ENCODE measurements at places on chromosomes 7 and 10.

GRCh38 chr7:43006008-43006407 is 73.8 kb downstream of the MRPL32 start:
- DNase-seq = no peak

DNA sequence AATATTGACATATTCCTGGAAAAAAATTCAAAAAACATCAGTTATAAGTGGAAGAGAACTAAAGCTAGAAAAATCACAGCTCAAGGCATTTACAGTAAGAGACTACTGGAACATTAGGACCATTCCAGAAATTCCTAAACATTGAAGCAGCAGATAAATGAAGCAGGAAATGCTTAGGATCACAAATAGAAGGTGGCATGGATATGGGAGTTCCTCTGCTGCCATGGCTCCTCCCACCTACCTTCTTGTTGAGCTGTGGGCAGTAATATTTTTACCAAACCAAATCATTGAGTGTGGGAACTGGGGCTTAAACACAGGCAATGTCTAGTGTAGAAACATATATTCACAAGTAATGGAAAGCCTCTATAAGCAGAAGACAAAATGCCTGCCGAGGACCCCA is 292.8 kb downstream of the ANKRD7 start:
- no peak for DNase-seq

GRCh38 chr7:78018641-78019446 is 220.3 kb downstream of the PHTF2 start:
- no peak for DNase-seq

GRCh38 chr7:37518266-37518665 is 69.6 kb upstream of the ELMO1 start:
- no peak for DNase-seq

DNA sequence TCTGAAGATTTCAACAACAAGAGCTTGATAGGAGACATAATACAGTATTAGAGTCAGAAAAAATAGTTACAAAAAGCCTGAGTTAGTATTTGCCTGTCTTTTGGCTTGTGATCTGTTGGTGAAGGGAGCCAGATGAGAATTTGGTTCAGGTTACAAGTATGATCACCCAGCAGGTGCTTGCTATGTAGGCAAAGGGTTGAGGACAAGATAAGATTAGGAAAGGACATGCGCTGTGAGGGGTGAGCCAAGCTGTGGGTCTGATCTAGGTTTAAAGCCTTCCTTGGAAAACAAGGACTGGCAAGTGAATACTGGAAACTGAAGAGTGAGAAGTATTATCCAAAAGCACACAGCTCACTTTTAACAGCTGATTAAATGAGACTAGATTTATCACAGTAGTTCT is 28.7 kb upstream of the CD36 start:
- no peak for DNase-seq

GRCh38 chr10:24360282-24361127 is 151.6 kb downstream of the KIAA1217 start:
- no peak for DNase-seq

- no peak for DNase-seq
Measured at GRCh38 chr10:16184096-16184597, 252.7 kb upstream of the PTER start.

- no peak for DNase-seq
Measured at GRCh38 chr7:107850216-107850615, 40.8 kb upstream of the DLD start.

DNA sequence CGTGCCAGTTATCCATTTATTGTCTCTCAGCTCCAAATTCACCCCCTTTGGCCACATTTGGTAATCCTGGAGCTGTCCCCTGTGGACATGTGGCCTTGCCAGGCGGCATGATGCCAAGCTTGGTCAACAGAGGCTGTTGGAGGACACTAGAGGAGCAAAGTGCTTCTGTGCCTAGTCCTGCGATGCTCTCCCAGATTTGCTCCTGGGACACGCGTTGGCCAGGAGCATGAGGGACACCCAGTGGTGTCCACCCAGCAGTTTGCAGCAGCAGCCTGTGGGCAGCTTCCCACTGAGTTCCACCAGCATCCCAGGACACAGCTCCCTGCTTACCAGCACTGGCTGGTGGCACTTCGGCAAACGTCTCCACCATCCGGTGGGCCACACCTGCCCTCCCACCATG is 55.5 kb upstream of the STEAP1B start:
- DNase-seq = no peak

DNA sequence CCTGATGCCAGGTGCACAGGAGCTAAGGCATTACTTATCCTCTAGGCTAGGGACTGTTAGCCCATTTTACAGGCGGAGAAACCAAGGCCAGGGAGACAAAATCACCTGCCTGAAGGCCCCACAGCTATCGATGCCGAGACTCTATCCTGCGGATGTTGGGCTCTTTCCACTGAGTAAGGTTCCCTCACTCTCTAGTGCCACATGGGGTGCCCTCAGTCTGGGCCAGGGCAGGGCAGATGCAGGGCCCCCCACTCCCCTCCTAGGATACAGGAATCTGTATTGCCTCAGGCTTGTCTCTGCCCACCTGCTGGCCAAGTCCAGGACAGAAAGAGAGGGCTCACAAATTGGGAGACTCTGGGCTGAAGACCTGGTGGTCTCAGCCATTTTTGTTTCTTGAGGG is 45.7 kb downstream of the UNC5B start:
- DNase-seq = no peak

DNA sequence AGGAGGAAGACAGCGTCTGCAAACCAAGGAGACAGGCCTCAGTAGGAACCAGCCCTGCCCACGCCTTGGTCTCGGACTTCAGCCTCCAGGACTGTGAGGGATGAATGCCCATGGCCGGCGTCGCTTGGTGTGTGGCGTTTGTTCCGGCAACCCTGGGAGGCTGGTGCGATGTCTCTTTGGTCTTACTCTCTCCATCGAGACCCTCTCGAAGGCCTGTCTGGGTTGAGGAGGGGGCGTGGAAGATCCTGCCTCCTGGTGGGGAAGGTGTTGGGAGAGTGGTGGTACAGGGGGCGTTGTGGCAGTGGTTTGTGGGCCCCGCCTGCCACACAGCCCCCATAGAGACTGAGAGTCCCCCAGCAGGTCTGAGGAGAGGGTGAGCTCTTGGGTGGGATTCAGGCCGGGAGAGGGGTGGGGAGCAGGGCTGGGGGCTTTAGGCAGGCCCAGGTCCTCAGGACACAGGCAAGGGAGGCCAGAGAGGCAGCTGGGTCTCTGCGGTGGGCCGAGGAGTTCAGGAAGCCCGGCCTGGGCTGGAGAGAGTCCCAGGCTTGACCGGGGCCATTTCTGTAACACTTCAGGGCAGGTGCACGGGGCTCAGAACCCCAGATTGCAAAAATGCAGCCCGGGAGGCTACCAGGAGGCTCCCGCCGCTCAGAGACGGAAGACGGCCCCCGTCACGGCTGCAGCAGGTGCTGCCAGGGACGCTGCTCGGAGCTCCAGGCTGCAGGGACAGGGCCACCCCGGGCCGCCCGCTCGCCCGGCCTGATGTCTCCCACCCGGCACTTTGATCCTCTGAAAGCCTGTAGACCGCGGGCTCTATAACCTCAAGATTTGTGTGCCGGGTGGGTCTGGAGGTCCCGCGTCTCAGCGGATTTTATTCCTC is 33.8 kb upstream of the PSMG3 start:
- no peak for DNase-seq

DNA sequence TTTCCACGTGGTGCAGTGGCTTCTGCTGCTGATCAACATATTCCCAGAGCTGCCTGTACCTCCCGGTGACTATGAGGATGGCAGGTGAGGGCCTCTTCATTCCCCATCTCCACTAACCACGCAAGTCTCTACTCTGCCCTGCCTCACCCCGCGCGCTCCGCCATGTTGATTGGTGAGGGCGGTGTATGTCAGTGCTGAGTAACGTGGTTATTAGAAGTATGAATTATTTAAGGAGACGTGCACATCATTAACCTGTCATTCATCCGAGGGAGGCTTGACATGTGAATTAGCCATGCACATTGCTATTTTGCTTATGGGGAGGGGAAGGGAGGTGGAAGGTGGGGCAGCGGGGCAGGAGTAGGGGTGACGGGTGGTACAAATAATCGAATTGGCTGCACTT is 138.6 kb downstream of the SORCS3 start:
- no peak for DNase-seq

DNA sequence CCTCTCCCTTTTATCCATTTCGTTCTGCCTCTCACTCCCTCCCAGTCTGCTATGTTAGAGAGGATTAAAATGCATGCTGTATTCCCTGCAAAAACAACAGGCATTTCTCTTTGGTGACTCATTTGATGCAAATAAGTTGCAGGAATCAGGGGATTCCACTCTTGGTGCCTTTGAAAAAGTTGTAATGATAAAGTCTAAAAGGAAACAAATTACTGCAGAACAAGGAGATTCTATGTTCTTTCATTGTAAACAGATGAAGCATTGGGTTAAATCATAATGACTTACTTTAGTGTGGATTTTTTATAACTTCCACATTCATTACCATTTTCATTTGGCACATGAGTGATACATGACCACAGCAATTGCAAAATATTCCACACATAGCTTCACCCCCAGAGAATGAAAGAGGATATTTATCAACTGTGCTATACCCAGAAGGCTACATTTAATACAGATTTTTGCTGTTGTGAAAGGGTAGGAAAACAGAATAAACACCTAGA is 33.4 kb upstream of the ABLIM1 start:
- no peak for DNase-seq

DNA sequence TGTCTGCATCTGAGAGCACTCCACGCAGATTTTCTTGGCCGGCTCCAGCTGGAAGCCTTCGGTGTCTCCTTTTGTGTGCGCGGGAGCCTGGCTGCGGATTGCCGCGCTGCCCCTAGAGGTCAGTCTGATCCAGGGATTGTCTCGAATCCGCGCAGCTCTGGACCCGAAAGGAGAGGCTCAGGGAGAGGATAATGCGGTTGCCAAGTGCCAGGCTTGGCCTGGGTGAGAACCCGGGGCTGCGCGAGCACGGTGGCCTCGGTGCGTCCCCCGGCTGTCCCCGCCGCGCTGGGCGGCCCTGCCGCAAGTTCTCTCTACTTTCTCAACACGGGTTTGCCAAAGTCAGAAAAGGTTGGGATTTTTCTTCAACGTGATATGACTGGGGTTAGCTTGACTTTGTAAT is 140.9 kb downstream of the ADCYAP1R1 start:
- no peak for DNase-seq

- DNase-seq = no peak
Measured at GRCh38 chr7:34211018-34211417, 305.7 kb downstream of the BMPER start.

- DNase-seq = no peak
Measured at GRCh38 chr7:146359176-146359575, 242.6 kb downstream of the CNTNAP2 start.

- no peak for DNase-seq
Measured at GRCh38 chr7:29763266-29763665, 43.0 kb upstream of the WIPF3 start.

- no peak for DNase-seq
Measured at GRCh38 chr10:114992189-114992775, 54.3 kb downstream of the TRUB1 start.

DNA sequence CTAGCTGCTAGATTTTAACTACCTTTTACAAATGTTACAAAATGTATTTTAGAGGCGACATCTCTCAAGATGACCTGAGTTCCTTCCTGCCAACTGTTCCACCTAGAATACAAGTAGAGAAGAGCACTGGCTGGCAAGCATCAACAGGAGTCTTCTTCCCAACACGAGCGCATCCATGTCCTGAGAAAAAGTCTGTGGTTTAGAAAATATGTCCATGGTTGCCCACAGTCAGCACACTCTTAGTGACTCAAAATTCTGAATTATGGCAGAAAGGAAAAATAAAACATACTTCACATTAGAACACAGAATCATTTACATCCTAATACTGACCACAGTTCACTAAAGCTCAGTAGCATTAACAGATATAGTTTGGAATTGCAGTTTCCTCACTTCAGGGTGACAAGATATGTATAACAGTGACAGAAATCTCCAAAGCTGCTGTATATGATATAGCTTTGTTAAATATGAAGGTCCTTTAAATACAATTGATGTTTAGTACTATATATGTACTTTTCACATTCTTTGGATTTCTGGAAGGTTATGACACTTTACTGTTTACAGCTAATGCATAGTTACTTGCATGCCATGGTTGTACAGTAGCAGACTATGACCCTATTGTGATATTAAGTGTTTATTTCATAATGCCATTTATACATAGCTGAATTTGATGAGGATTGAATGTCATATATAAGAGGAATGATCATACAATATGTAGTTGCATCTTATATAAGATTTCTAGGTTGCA is 327.1 kb downstream of the GFRA1 start:
- DNase-seq = no peak

DNA sequence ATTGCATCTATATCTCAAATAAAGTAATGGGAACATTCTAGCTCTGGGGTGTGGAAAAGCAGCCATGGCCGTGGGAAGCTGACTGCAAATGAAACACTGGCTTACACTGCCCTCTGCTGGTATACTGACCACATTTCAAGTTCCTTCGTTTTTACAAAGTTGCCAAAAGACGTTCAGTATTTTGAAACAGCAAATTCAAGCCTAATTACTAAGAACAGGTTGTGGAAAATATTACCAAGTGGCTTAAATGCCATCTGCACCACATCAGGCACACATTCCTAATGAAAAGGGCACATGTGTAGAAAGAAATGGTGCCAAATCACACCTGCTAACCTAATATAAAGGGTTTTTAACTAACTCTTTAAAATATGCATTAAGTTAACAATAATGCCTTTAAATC is 83.9 kb downstream of the JAZF1 start:
- DNase-seq = peak; percentile 41

DNA sequence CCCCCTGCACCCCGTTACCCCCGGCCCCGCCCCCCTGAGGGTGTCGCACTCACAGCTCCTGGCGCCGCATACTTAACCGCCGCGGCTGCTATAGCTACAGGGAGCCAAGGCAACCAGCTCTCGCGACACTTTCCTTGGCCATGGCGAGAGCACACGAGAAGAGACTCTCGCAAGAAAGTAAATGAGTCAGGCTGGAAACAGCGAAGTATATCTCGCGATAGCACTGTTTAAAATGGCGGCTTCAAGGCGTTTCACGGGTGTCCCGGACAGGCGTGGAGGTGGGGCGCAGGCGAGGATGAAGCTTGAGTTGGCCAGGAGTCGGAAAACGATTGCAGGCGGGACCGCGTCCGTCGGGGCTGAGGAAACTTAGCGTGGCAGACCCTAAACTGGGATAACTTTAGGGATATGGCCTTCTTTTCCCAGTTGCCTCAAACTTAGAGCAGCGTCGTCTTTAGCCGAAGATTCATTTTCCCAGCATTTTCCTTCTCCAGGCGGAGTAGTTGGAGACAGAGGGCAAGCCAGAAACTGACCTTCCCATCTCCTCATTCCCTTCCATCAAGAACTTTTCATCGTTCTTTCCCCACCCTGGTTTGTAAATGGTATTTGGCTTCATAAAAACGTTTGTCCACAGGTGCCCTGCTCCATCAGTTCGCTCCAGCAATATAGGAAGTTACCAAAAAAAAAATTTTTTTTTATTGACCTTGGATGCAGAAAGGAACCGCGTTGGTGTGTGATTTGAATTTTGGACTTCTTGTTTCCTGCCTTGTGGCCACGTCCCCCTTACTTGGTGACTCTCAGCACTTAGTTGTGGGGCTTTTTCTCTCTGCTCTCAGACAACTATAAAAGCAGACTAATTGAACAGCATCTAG is 15.2 kb downstream of the MYOZ1 start:
- DNase-seq = peak; percentile 94

- no peak for DNase-seq
Measured at GRCh38 chr10:49219248-49219647, 31.1 kb upstream of the TMEM273 start.

Measured in GF-D8 (cell line).